ENCODE measurements at places on chromosomes 2 and 18.

GRCh38 chr18:10201659-10202058 is 252.8 kb upstream of the APCDD1 start:
- DNase-seq, result no peak

DNA sequence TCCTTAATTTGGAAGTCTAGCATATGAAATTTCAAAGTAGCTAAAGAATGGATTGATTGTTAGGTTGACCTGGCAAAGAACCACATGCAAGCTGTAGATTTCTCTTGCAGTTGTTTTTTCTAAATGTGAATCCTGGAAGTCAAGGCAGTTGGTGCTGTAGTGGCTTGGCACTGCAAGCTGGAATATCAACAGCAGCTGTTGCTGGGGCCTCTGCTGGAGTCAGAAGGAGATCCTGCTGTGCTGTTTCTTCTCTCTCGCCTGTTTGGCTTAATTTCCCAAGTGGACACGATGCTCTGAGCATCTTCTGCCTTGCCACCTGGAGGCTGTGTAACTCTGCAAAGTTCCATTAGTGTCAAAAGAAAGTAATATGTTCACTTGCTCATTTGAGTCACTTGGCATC is 12.6 kb downstream of the PIK3C3 start:
- DNase-seq, result no peak

GRCh38 chr18:34738175-34738894 is 28.2 kb downstream of the DTNA start:
- DNase-seq, result peak; percentile 24

GRCh38 chr18:34522603-34523002 is 187.5 kb upstream of the DTNA start:
- DNase-seq, result no peak

- no peak for DNase-seq
These were observed 87.9 kb upstream of the MSTN start for GRCh38 chr2:190150413-190150812.

DNA sequence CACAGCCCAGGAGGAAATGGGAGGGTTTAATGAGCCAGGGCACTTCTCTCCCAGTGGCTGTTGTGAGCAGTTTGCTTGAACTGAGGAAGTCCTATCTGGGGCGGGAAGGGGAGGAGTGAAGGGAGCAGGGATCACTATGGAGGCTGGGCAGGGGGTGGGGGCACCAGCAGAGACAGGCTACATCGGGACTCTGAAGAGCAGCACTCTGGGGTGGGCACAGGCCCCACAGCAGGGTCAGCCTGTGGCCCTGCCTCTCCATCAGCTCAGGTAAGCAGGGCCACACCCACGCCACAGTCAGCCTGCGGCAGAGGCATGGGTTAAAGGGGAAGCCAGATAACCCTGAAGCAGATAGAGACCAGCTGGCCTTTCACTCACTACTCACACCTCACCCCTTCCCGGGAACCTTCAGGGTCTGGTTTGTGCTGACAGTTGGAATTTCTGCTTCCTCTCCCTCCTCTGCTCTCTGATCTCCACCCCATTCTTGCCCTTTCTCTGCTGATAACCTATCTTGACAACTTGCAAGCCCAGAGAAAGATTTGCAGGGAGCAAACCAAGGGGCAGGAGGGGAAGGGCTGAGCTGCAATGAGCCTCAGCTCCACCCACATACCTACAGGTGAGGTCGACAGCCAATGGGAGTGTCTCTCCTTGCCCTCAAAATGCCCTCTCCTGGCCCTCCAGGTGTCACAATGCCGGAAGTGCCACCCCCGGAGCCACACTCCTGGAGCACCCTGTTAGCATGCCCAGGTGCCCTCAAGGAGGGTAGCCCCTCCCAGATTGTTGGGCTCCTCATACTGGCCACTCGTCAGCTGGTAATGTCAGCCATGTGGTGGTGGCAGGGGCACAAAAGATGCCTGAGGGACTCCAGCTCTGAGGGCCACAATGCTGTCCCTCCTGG is 3.7 kb downstream of the SIGLEC15 start:
- no peak for DNase-seq

DNA sequence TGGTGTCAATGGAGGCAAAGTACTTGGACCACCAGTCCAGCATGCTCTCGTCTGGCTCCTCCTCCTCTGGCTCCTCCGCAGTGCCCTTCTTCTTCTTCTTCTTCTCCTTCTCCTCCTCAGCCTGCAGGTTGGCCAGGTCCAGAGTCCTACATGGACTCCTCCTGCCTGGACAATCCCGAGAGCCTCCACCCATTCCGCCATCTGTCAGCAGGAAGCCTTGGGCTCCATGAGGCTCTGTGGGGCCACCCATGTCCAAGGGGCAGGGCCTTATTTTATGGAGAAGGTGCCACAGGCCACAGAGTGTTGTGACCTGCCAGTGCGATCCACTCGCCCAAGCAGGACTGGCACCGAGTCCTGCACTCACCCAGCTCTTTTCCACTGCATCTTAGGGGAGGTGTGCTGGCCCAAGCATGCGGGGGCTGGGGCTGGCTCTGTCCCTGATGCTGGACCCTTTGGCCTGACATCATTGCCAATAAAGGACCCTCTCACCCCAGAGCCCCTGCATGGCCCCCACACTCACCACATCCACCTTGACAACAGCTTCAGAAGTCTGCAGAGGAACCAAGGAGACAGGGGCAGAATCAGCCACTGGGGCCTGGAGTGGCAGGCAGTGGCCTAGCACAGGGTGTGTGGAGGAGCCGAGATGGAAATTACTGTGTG is 7.2 kb downstream of the OTOF start:
- DNase-seq, result no peak

DNA sequence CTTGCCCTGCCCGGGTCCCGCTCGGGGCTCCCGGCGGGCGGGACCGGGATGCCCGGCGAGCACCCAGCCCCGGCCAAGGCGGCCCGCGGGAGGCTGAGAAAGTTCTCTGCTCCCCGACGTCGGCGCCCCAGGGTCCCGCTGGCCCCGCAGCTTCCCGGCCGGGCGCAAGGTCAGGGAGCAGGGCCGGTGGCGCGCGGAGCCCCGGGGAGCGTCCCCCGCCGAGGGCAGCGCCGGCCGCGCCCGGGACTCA is 331 bp downstream of the SERPINE2 start:
- DNase-seq, result no peak

DNA sequence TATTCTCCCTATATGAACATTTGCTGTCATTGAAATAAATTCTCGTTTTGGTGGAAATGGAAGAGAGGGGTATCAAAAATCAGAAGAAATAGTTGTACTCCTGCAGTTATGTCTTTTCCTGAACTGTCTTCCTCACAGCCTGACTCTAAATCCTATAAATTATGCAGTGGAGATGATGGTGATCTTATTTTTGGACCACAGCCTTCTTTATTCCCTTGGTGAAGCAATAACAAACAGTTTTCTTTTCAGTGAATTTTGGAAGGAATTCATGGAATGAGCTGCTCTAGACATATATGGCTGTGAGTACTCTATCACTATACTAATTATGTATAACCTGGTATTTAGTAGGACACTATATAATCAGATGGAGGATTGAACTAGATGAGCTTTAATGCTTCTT is 1.7 kb upstream of the SLC25A12 start:
- no peak for DNase-seq

DNA sequence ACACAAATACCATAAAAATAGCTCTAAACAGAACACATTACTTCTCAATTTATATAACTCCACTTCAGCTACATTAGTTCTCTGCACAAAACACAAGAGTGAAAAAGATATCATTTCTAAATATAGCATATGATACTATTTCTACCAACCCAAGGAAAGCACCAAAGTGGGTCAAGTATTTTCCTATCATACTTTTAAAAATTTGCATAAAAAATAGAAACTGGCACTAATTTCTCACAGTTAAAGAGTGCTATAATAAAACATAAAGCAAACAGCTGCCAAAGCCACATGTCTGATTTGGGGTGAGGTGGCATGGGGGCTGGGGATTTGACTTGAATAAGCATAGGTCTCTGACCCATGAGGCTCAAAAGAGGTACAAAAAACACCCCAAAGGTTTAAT is 61.5 kb downstream of the BARD1 start:
- no peak for DNase-seq

DNA sequence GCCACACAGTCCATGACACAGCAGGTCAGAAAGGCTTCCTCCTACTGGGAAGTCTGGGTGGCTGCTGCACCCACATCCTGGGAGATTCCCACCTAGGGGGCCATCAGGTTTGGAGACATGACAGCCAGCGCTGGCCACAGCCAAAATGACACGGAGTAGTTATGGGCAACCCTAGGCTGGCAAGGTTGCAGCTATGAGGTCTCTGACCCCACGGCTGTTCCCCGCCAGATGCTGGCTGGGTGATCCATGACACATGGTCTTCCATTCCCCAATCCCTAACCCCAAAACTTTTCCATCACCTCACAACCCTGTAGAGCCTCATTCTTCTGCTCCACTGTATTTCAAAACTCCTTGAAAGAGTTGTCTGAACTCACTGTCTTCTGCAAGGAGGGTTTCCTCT is 42.7 kb upstream of the EPAS1 start:
- no peak for DNase-seq

DNA sequence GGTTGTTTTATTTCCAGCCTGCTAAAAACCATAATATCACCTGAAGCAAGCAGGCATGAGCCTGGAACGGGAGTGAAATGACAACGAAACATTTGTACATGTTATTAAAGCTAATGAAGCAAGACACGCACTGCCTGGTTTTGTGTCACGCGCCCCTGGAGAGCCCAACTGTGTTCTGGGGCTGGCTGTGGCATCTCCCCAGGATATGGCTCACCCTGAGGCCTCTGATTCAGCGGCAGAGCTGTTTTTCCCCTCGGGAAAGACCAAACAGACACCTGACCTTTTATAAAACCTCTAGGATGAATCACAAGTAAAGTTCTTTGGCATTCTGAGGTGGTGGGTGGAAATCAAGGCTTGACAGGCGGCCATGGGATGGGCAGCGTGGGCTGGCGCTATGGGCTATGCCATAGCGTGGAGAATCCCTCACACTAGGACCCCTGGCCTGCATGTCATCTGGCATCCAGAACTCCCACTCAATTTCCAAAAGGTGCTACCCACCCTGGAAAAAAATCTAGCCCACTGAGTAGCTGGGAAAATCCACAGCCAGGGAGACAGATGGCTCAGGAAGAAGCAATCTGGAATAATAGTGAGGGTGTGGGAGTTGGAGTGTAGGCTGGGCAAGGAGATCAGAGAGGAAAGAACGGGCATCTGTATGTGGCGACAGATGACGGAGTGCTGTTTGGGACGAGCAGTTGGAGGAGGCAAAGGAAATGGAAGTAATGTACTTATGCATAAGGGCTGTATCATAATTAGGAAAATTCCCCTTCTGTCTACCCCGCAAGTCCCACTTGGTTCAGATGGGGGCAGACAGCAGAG is 262.0 kb downstream of the AFF3 start:
- peak; percentile 80 for DNase-seq

- peak; percentile 63 for DNase-seq
These were observed 993 bp downstream of the RBMS1 start for GRCh38 chr2:160492401-160493226.

DNA sequence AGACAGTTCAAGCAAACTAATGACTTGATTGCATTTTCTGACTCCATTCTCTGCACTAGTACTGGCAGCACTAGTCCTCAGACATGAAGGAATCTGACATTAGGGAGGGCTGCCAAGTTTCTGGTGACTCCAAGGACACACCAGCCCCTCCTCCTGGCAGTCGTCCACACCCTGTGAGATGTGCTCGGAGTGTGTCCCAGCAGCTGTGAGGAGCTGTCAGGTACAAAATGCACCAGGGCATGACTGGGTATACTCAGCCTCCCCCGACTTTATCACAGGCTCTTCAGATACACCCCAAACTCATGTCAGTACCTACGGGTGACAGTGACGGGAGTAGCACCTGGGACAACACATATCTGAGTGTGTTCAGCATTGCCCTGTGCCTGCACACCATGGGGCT is 43.1 kb downstream of the EDAR start:
- no peak for DNase-seq

DNA sequence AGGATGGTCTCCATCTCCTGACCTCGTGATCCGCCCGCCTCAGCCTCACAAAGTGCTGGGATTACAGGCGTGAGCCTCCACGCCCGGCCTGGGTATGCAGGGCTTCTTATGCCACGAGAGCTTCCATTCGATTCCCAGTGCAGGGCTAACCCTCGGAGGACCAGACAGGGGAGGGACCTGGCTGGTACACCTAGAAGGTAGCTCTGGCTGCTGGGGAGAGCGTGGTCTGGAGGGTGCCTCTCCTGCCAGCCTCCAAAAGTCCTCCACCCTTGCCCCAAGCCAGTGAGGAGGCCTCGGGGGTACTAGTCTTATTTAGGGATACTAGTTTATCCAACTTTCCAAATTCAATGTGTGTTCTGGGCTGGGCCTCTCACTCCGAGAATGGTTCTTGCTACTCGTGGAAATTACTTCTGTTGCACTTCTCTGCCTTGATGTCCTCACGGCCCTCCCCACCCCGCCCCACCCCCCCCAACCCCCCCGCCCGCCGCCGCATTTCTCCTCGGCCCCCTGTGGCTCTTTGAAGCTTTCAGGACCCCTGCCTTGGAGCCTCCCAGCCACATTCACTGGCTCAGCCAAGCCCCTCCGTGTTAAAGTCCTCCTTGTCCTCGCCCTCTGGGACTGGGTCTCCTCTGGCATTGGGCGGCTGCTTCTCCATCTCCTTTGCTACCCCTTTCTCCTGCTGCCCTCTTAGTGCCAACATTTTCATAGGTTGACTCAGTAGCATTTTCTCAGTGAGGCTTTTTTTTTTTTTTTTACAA is 143.0 kb upstream of the EPAS1 start:
- DNase-seq, result no peak

DNA sequence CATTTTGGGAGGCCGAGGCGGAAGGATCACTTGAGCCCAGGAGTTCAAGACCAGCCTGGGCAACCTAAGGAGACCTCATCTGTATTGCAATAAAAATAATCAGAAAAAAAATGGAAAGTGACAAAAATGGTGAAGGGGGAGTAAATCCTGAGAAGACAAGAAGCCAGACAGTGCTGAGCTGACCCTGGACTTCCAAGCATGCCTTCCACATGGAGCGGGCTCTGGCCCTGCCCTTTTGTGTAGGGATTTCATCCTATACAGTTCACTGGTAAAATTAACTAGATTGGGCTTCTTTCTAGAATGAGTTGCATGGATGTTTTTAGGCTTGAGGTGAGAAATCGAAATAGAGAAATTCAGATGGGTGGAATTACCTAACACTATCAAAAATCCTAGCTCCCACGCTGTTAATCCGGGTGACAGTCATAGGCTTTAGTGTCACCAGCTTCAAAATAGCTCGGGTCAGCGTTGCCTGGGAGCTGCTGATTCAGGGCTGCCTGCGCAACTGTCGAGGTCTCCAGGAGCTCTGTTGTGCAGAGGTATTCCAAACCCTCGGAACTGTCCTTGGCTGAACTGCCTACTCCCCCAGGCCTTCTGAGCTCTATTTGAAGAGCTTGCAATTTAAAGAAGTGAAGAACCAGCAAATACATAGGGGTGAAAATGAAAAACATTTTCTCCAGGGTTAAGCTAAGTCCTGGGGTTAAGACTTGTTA is 21.5 kb upstream of the ZNF532 start:
- no peak for DNase-seq

DNA sequence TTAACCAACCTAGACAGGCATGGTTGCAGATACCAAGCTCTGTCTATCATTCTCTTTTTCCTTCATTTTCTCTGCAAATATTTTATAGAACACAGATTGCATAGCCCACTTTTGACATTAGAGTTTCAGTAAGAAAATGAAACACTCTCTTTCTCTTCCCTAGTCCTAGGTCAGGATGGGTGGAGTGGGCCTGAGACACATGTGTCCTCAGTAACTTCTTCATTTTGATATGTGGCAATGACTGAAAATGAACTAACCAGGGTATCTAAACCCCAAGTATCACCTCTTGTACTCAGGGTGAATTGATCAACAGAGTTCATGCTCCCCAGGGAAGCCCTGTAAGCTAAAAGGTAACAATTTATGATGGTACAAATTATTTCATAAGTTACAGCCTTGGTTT is 37.0 kb upstream of the KYNU start:
- DNase-seq, result no peak

Measured in RWPE1 (cell line).